ENCODE measurements at places on chromosomes 2 and 18. TPM values are rescaled to one million over a fixed set of nuclear protein-coding genes. Genes with fewer than 3 reads are reported as not detected.

Gene SNORC
- 4.0 TPM for total RNA-seq

Gene ANTXR1
- 10.7 TPM for total RNA-seq

Gene ASXL3
- 1.7 TPM for total RNA-seq

DNA sequence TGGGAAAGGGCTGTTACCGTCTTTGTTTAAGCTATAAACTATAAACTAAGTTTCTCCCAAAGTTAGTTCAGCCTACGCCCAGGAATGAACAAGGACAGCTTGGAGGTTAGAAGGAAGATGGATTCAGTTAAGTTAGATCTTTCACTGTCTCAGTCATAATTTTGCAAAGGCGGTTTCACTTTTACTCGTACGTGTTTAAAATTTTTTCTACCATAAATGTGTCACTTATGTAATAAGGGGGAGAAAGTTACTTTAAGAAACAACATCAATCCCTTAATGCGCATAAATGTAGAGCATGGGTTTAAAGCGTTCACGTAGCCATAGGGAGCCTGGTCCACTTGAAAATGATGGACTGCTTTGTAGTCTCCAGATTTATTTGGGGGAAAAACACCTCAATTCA is 71.3 kb downstream of the SNORC start:
- no peak for DNase-seq

- DNase-seq, result peak; percentile 22
Measured at GRCh38 chr2:98334439-98335078, 11.7 kb upstream of the CNGA3 start.

DNA sequence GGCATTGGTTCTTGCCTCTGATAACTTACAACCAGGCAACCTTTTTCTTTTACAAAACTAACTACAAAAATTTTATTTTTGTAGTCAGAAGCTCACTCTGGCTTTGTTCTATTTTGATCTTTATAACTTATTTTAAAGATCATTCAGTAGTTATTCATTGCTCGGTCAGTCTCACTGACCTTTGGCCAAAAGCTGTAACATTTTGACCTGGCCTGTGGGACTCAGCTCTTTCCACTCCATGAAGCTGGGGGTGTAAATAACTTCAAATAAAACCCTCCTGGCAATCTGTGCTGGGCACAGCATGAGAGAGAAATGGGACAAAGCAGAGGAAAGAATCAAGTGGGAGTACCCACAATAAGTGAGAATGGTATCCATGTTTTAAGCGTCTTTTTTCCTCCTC is 380.7 kb downstream of the SETBP1 start:
- no peak for DNase-seq

- no peak for DNase-seq
Measured at GRCh38 chr18:65808759-65809158, 57.9 kb downstream of the CDH7 start.

DNA sequence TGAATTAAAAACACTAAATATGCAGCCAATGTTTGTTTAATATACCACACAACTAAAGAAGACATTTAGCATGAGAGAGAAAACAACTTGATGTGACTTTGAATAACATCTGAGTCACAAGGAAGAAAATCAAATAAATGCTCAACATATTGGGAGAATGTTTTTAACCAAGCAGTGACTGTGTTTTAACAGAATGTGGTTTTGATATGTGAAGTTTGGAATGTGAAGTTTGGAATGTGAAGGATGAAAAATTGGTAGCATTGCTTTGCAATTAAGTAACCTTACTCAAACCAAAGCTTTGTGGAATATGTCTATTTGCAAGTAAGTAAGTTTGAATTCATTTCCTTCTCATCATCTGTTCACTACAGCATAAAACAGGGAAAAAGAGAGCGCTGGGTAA is 128.2 kb upstream of the DNAJC10 start:
- no peak for DNase-seq

GRCh38 chr2:147045113-147045512 is 799.7 kb upstream of the ACVR2A start:
- peak; percentile 47 for DNase-seq

GRCh38 chr2:386406-387103 is 98.7 kb upstream of the ALKAL2 start:
- DNase-seq, result no peak

- DNase-seq, result no peak
Measured at GRCh38 chr2:239729681-239730566, 295.2 kb downstream of the NDUFA10 start.

DNA sequence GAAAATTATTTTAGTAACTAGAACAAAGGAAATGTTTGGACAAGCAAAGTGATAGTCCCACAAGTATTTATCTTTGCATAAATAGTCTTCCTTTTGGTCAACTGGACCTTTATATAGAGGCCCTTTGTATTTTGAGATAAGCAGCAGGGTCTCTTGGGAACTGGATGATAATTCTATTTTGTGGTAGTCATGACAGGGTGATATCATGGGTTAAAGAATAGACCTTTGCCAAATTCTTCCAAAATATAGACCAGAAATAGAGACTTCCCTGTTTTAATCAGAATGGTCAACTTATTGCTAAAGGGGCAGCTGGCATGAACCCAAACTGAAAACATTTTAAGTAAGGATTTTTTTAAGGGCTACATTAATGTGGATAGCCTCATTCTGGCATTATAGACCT is 10.5 kb downstream of the PLEK start:
- DNase-seq, result no peak

DNA sequence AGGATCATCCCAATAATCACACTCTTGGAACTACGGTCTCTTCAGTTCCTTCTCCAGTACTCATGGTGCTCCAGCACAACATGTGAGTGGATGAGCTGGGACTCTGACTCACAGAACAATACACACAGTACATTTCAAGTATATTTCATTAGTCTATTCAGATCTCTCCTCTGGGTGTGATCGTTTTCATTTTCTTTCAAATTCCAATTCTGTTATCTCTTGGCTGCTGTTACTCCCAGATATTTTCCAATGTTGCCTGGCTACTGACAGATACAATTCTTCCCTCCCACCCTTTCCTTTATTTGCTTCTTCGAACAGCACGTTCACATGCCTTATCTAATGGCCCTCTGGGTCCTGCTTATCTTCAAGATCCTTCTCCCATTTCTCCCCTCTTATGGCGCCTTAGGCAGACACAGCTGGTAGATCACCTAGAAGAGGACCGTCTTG is 216.0 kb downstream of the ACKR3 start:
- peak; percentile 22 for DNase-seq

GRCh38 chr18:77118256-77119090 is 14.1 kb downstream of the MBP start:
- no peak for DNase-seq

- DNase-seq, result no peak
Measured at GRCh38 chr18:47247416-47248114, 3.9 kb downstream of the SKOR2 start.

DNA sequence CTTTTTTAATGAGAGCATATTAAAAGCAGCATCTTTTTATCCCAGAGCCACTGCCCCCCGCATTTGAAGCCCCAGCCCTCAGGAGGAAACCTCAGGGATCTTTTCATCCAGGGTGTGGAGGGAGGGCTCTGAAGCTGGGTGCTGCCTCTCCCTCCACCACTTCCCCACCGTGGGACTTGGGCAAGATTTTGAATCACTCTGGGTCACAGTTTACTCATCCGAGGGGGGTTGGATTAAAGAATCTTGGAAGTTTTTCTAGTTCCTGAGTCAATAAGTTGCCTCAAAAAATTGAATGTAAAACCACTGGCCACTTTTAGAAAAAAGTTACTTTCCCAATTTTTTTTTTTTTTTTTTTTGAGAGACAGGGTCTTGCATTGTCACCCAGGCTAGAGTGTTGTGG is 62.0 kb upstream of the ANKRD44 start:
- DNase-seq, result no peak

Measured in endothelial cell of umbilical vein (primary cell).